ENCODE measurements at places on chromosomes 13 and 19. TPM values are rescaled to one million over a fixed set of nuclear protein-coding genes. Genes with fewer than 3 reads are reported as not detected.

UHRF1 gene
- 16.2 TPM for total RNA-seq

IGFLR1 gene
- 2.4 TPM for total RNA-seq

IFNL1 gene
- 0.52 TPM for total RNA-seq

ADGRE3 gene
- not detected for total RNA-seq

VSTM1 gene
- not detected for total RNA-seq

DPF1 gene
- total RNA-seq = 4.5 TPM

CDC37 gene
- total RNA-seq = 240 TPM

DIAPH3 gene
- 16.0 TPM for total RNA-seq

TNNT1 gene
- 8.3 TPM for total RNA-seq

SELENOV gene
- not detected for total RNA-seq

PSG11 gene
- total RNA-seq = 0.43 TPM

A1BG gene
- 35.9 TPM for total RNA-seq

- no peak overlapping the region for H3K27ac ChIP-seq
- H3K4me3 ChIP-seq = no peak overlapping the region
- no peak for DNase-seq
- H3K27me3 ChIP-seq = no peaks in the 10 kb centered on the region
- H3K4me1 ChIP-seq = peaks cover 3% of the 10 kb centered on the region
Measured at GRCh38 chr13:46756977-46757376, 40.0 kb downstream of the ESD start.

DNA sequence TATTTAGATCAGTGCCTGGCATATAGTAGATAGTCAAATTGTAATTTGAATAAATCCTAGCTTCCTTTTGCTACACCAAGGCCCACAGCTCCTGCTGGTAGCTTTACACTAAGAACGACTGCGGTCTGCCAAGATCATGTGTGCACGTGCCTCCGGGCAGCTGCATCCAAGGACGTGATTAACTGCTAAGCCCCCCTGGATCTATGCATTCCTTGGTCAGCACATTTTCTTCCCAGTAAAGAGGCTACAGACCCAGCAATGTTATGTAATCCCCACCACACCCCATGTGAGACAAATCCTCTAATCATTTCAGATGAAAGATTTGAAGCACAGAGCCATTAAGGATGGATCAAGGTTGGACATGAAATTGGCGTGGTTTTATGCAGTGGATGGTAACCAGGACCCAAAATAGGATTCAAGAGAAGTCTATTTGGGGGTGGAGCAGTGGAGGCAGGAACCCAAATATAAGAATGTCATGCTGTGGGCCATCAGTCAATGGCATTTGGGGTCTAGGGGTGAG lies 65.2 kb upstream of the PEG3 start:
- no peak overlapping the region for H3K4me3 ChIP-seq
- no peak overlapping the region for H3K27ac ChIP-seq
- no peaks in the 10 kb centered on the region for H3K4me1 ChIP-seq
- H3K27me3 ChIP-seq = no peaks in the 10 kb centered on the region
- DNase-seq = no peak

DNA sequence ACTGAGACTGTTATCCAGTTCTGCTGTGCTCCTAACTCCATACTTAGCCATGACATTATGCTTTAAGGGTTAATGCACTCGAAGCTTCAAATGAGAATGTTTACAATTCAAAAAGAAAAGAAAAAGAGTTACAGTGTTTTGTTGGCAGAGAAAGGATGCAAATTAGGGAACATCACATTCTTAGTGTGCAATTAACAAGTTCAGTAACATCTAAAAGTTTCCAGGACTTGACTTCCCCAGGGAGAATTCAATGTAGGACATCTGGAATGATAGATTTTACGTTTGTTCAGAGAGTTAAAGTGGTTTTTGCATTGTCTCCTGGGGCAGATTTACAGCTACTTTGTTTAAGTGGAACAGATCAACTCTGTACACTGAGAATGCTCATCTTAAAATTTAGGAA lies 525.2 kb downstream of the LIG4 start:
- no peak overlapping the region for H3K27ac ChIP-seq
- no peaks in the 10 kb centered on the region for H3K36me3 ChIP-seq
- no peak for DNase-seq
- no peak overlapping the region for H3K4me3 ChIP-seq

DNA sequence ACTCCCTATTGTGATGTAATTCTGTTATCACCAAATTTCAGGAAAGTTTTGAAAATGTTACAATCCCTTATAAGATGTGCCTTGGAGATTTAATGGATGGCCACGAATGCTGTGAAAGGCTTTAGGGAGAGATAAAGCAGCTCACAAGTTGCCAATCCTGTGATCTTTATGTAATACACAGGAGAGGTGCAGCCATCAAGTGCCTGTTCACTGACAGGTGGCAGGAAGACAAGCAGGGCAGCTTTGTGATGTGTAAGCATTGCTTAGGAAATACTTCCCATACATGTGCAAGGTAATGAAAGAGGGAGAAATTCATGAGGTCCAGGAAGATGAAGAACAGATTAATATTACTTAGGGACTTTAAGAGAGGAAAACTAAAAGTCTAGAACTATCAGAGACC lies 628.8 kb downstream of the SLITRK6 start:
- H3K27me3 ChIP-seq = no peaks in the 10 kb centered on the region
- no peak overlapping the region for H3K27ac ChIP-seq
- H3K36me3 ChIP-seq = no peaks in the 10 kb centered on the region
- DNase-seq = no peak
- H3K4me3 ChIP-seq = no peak overlapping the region

GRCh38 chr13:112998521-112999280 lies 29.7 kb downstream of the MCF2L start:
- no peaks in the 10 kb centered on the region for H3K4me1 ChIP-seq
- DNase-seq = no peak
- no peaks in the 10 kb centered on the region for H3K36me3 ChIP-seq
- H3K4me3 ChIP-seq = no peak overlapping the region

DNA sequence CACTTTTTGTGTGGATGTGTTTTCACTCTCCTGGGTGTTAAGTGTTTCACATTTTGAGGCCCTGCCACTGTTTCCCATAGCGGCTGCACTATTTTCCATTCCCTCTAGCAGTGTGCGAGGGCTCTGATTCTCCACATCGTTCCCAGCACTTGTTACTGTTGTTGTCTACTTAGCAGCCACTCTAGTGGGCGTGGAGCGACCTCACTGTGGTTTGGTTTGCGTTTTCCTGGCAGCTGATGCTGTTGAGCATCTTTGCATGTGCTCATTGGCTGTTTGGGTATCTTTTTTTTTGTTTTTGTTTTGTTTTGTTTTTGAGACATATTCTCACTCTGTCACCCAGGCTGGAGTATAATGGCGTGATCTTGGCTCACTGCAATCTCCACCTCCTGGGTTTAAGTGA lies 14.4 kb downstream of the NAXD start:
- H3K36me3 ChIP-seq = peaks cover 3% of the 10 kb centered on the region
- no peaks in the 10 kb centered on the region for H3K27me3 ChIP-seq
- DNase-seq = peak; percentile 41
- peaks cover 26% of the 10 kb centered on the region for H3K4me1 ChIP-seq
- no peak overlapping the region for H3K27ac ChIP-seq
- no peak overlapping the region for H3K4me3 ChIP-seq

- H3K4me1 ChIP-seq = no peaks in the 10 kb centered on the region
- H3K4me3 ChIP-seq = no peak overlapping the region
- no peak for DNase-seq
- H3K27ac ChIP-seq = no peak overlapping the region
- no peaks in the 10 kb centered on the region for H3K27me3 ChIP-seq
Measured at GRCh38 chr13:75579529-75579928, 29.9 kb downstream of the UCHL3 start.

DNA sequence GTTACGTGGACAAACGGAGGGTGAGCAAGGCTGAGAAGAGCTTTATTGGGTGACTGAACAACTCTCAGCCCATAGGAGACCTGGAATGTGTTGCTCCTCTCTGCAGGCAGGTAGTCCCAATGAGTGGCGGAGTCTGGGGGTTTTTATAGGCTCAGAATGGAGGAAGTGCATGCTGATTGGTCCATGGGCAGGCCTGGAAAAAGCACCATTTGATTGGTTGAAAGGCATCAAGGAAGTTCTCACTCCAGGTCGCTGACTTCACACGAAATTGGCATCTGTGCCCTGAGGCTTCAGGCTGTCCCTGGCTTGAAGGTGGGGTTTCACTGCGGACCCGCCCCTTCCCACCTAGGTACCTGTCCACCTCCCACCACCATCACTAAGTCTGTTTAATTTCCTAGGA lies 65.4 kb downstream of the SPATA13 start:
- DNase-seq = no peak
- H3K4me3 ChIP-seq = no peak overlapping the region
- H3K4me1 ChIP-seq = no peaks in the 10 kb centered on the region
- no peak overlapping the region for H3K27ac ChIP-seq

DNA sequence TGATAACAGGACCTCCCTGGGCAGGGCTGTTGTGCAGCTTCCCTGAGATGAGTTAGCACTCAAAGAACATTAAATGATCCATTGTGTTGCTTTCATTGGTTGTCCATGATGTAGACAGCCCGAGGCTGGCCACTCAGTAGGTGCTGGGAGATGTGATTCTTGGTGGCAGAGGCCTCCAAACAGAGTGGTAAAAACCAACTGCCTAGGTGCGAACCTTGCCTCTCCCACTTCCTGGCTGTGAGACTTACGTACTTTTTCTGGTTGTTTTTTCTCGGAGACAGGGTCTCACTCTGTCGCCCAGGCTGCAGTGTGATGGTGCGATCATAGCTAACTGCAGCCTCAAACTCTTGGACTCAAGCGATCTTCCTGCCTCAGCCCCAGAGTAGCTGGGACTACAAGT lies 6.2 kb downstream of the SARS2 start:
- no peak overlapping the region for H3K27ac ChIP-seq
- H3K36me3 ChIP-seq = peaks cover 4% of the 10 kb centered on the region
- no peaks in the 10 kb centered on the region for H3K4me1 ChIP-seq
- no peaks in the 10 kb centered on the region for H3K27me3 ChIP-seq

GRCh38 chr19:35993923-35994598 lies 927 bp upstream of the SDHAF1 start:
- H3K36me3 ChIP-seq = no peaks in the 10 kb centered on the region
- H3K27me3 ChIP-seq = no peaks in the 10 kb centered on the region
- no peak overlapping the region for H3K27ac ChIP-seq
- H3K4me3 ChIP-seq = peak overlapping the region; percentile 33
- no peak for DNase-seq

DNA sequence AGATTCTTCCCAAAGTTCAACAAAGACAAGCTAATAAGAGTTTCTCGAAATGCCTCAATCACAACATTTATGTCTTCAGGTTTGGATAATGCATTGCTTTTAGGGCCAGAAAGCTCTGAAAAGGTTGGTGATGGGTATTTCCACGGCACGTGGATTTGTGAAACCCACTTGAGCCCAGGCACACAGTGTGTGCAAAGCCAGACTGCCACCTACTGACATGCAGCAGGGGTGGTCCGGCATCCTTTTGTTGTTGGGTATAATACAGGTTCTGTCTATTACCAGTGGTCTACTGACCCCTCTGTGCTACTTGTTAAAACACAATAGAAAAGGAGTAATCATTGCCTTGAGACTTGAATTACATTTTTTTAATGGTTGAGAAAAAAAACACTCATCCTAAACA lies 225.6 kb downstream of the RAP2A start:
- no peak for DNase-seq
- no peak overlapping the region for H3K27ac ChIP-seq
- H3K4me3 ChIP-seq = no peak overlapping the region
- no peaks in the 10 kb centered on the region for H3K27me3 ChIP-seq
- H3K36me3 ChIP-seq = no peaks in the 10 kb centered on the region
- no peaks in the 10 kb centered on the region for H3K4me1 ChIP-seq

DNA sequence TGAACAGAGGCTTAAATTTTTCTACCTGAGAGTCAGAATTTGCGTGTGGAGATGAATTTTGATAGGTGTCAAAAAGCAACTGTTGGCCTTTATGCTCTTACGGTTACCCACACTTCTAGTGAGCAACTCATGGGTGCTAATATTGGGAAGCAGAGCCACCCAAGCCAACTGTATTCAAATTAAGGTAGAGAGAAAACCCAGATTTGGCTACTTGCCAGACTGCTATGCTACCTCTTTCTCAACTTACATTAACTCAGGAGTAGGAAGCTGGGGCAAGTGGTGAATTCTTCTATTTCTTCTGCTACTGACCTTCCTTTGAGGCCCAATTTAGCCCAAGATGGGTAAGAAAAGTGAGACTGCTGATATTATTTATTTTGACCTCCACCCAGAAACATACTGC lies 83.9 kb downstream of the OLFM4 start:
- no peak overlapping the region for H3K27ac ChIP-seq
- H3K27me3 ChIP-seq = no peaks in the 10 kb centered on the region
- H3K4me3 ChIP-seq = no peak overlapping the region
- H3K4me1 ChIP-seq = no peaks in the 10 kb centered on the region
- H3K36me3 ChIP-seq = no peaks in the 10 kb centered on the region

DNA sequence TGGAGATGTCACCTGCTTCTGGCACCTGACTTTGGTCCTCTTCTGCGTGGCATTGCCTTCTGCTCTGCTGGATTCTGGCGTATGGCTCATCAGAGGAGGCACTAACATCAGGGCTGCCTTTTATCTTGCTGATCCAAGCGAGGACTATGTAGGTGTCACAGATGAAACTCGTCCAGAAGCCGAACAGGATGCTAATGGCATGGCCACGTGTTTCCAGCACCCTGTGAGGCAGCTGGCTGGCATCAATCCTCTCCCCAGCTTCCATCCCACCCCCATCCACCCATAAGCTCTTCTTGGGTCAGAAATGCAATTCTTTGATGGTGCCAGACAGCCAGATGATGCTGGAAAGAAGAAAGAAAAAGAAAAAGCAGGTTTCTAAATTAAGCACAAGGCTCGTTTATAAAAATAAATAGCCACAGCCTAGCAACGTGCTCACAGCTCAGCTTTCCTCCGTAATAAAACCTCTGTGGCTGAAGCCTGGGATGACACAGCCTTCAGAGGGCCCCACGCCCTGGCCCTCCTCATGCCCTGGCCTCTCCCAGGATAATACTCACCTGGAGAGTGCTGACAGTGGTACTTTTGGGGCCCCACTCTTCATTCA lies 212.9 kb upstream of the SERP2 start:
- DNase-seq = no peak
- H3K4me3 ChIP-seq = no peak overlapping the region
- no peaks in the 10 kb centered on the region for H3K36me3 ChIP-seq
- no peak overlapping the region for H3K27ac ChIP-seq

- no peaks in the 10 kb centered on the region for H3K27me3 ChIP-seq
- no peak for DNase-seq
- no peaks in the 10 kb centered on the region for H3K36me3 ChIP-seq
- H3K4me3 ChIP-seq = no peak overlapping the region
Measured at GRCh38 chr13:33520468-33520839, 234.9 kb upstream of the STARD13 start.

Data from astrocyte (in vitro differentiated cells and primary cell).